Fibroblast of skin of right biceps (primary cell): ENCODE measurements at places on chromosomes 12 and 14.
A peak's percentile ranks its signal among the peaks of the same experiment; 100 is the strongest.

DNA sequence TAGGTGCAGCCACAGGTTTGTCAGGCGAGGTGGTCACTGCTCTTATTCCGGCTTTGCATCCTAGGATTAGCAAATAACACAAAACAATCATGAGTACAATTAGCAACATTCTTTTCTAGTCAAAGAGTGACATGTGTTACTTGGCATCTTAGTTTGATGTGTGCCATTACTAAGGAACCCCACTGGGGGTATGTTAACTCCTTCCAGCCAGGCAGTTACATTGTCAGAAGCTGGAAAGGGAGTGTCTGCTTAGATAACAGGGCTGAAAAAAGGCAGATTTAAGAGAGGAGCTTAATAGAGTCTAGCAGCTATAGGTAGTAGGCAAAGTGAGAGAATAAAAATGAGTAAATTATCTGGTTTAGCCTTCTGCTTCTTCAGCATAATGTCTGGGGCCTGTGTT, 30.5 kb upstream of the METAP2 start:
- DNase-seq, result no peak

DNA sequence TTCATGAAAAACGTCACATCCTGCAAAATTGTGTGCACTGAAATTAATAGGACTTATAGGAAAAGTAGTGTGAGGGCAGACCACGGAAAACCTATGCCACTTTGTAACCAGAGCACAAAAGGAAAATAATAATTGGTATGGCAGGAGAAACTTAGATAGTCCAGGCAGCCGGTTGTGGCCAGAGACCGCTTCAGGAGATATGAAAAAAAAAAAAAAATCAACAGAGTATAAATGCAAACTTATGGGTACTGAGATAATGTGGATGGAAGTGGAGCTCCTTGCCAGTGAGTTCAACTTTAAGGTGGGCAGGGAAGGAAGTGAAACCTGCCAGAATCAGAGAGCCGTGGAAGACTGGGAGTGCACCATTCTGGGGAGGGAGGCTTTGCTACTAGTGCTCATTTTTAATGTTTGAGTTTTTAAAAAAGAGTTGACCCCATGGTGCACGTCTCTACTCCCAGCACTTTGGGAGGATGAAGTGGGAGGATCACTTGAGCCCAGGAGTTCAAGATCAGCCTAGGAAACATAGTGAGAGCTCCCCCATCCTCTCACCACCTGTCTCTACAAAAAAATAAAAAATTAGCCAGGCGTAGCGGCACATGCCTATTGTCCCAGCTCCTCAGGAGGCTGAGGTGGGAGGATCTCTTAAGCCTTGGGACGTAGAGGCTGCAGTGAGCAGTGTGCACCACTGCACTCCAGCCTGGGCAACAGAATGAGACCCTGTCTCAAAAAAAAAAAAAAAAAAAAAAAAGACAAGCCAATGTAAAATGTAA, 34.3 kb upstream of the METAP2 start:
- no peak for DNase-seq

- DNase-seq, result no peak
Observed at GRCh38 chr14:22978487-22978837, 3.9 kb downstream of the AJUBA start.

DNA sequence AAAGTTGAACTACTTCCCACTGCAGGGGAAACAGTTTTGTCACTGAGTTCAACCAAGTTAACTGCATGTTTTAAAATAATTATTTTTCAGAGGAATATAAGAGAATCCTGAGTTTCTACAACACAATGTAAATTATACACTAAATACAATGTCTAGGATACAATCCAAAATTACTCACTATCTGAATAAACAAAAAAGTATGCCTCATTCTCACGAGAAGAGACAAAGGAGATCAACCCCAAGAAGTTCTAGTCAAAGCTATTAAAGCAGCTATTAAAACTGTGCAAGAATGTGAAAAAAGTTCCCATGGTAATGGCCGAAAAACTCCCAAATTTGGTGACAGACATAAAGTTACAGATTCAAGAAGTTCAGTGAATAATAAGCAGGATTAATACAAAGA, 8.8 kb upstream of the KCNK13 start:
- peak; percentile 10 for DNase-seq

GRCh38 chr12:10341892-10342509, 34.3 kb downstream of the KLRD1 start:
- DNase-seq, result no peak

- peak; percentile 94 for DNase-seq
Observed at GRCh38 chr12:27343255-27344000, 10.8 kb downstream of the BMAL2 start.

GRCh38 chr14:102530828-102531478, 21.4 kb upstream of the ANKRD9 start:
- no peak for DNase-seq

DNA sequence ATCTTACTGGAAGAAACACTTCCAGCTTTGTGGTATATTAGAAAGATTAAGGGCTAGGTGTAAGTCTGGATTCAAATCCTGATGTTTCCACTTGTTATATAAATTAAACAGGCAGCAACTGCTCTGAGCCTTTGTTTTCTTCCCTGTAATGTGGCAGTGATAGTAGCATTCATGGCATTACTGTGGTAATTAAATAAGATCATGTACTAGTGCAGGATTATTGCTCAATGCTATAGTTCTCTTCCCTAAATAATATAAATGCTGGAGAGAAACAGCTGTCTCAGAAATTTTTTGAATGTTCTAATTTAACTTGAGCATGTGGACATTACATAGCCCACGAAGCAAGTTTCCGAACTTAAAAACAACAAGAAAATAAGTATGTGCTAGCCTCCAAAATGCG, 5.4 kb downstream of the TMEM117 start:
- no peak for DNase-seq

DNA sequence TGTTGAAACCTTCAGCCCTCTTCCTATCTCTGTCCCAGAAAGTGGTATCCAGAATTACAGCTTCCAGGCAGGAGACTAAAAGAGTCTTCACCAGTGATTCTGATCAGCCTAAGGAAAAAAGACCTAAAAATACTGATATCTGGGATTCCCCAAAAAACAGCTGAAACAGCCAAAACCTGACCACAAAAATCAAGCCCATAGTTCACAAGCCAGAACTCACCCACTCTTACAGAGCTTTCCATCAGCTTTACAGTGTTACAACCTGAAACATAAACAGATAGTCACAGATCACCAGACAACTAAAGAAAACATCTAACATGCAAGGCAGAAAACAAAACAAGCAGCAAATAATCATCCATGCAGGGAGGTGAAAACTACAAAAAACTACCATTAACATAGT, 26.0 kb upstream of the TSPAN8 start:
- DNase-seq, result peak; percentile 30

GRCh38 chr12:104741497-104742367, 216.4 kb downstream of the SLC41A2 start:
- no peak for DNase-seq

DNA sequence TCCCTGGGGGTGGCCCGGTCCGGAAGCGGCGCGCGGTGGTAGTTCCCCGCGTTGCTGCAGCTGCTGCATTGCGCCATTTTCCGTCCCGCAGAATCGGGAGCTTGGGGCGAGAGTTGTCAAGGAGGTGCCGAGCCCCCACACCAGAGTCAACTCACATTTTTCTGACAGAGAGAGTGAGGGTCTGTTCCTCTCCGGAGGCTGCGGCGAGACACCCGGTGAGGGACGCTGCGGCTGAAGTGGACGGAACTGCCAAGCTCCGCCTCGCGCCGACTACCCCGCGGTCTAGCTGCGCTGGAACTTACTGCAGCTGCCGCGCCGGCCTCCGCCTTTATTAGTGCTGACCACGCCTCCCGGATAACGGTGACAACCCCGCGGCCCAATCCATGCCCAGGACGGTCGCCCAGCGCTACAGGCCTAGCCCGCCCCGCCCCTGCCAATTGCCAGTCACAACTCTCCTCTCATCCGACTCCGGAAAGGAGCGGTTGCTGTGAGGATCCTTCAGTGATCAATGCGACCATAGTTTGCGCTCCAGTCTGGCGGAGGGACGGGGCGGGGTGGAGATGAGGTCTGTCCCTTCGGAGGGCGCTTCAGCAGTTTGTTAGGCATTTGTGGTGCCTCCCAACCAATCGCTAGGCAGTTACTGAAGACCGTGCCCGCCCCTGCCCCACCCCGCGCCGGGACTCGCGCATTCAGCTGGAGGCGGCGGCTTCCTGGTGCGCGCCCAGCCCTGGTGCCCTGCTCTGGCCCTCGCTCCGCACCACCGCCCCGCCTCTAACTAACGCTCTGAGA, at the start of gene VAMP1:
Gene VAMP1 (minus strand): TSS at position 303 of the 789 bp plus-strand sequence. CDS start 146 bp downstream, at position 157.
- peak; percentile 99 for DNase-seq

DNA sequence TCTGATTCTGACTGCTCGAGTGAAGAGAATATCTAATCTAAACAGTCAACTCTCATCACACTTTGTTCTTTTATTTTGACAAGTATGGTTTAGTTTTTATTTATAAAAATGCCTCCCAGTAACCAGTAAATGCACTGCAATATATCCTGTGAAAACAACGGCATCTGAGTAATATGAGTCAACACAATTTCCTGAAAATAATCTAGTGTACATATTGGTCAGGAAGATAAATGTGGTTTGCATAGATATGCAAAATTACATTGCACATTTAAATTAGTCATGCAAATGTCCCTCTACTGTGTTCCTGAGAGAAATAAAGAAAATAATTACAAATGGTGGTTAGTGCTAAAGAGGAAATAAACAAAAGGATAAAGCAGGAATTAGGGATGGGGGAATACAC, 1190.7 kb upstream of the SEL1L start:
- DNase-seq, result peak; percentile 65

- no peak for DNase-seq
Observed at GRCh38 chr12:116278667-116279066, 1.2 kb upstream of the MED13L start.

DNA sequence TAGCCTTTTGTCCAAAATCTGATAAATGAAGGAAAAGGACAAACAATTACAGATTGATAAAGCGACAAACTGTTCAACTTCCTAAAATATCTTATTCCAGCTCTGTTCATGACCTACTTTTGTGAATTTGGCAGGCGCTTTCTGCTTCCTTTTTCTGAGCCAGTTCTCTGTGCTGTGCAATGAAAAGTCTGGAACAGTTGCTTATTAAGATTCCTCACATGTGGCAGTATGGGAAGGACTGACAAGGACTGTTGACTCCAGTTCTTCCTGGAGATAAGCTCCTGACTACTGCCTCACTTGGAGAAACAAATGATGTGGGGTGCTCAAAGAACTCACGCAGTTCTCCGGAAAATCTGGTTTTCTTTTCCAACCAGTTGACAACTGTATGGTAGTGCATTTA, 58.3 kb upstream of the ANP32D start:
- DNase-seq, result no peak

DNA sequence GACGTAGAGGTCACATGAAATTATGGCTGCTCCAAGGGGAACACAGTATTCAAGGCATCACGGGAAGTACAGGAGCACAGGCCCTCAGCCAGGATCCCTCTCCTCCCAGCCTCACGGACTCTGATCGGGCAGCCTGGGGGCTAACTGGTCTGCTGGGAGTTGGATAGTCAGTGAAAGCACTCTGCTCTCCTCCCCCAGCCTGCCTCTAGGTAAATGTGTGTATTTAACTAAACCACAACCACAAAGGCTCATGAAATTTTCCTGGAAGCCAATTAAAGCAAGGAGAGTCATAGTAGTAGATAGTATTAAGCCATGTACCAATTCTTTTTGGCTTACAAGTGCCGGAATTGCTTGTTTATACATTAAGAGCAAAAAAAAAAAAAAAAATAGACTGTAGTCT, 254.3 kb downstream of the MSRB3 start:
- peak; percentile 96 for DNase-seq

DNA sequence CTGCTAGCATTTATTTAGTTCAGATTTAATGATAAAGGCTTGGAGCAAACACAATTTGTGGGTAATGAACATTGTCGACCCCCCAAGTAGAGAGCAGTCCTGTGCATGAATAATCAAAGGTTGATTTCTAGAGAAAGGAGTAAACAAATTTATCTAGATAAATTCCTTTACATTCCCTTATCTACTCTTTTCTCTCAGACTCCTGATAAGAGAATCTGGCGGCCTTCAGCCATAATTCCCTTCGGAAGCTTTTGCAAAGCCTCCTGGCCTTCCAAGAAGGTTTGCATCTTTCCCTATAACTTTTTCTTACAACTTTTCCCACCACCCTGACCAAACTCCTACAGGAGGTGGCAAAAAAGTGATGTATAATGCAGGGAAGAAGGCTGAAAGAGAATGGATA, 42.1 kb downstream of the TMTC3 start:
- no peak for DNase-seq

GRCh38 chr12:3054374-3054773, 22.8 kb upstream of the TSPAN9 start:
- no peak for DNase-seq

- DNase-seq, result no peak
Observed at GRCh38 chr12:32497864-32498263, 98.5 kb downstream of the FGD4 start.

DNA sequence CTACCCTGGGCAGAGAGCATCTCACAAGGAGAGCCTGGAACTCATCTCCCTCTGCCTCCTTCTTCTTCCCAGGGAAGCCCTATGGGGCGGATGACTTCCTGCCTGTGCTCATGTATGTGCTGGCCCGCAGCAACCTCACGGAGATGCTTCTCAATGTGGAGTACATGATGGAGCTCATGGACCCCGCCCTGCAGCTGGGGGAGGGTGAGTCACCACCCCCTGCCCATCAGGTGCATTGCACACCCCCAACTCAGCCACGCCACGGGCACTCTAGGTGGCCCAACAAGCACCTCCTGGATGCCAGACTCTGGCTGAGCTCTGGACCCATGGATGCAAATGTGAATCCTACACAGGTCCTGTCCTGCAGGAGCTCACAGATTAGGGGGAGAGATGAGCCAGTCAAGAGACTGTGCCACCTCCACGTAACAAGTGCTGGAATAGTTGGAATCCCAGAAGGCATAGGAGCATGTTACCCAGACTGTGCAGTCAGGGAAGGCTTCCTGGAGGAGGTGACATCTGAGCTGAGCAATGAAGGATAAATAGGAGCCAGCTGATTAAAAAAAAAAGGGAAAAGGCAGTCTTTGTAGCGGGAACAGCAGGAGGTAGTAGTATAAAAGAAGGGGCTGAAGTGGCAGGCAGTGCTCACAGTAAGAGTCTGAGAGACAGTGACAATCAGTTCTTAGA, 71.9 kb downstream of the LGMN start:
- DNase-seq, result no peak

GRCh38 chr12:79019672-79020071, 155.1 kb downstream of the SYT1 start:
- DNase-seq, result no peak
